Cerebellar nuclear complex (tissue), 1 donor: ENCODE measurements at places on chromosomes 13 and 19.

DNA sequence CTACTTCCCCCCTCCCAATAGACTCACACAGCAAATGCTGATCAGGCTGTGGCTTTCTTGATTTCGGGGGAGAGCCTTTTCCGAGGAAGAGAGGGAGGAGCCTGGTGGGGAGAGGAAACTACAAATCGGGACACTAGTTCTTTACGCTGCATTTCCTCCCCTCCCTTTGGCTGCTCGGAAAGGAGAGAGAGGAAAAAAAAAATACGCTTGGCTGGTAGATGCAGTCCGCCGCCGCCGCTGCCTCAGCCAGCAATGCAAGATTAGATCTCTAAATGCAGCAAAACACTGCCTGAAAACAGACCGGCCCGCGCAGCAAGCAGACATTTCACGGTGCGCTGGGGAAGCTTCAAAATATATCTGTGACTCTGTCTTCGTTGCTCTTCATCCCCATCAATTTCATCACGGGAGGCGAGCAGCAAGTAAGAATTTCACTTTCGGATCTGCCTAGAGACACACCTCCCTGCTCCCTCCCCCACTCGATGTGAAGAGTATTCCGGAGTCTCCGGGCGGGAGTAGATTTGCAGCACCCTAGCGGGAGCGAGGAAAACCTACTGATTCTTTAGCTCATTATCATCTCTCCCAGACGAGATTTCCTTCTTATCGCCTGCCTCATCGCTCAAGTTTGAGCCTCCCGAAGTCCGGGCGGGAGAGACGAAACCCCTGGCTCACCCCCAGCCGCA, at the start of gene PCDH17:
TSS of gene PCDH17 (plus strand) at position 149 of the 680 bp plus-strand sequence. CDS start 803 bp downstream, outside the sequence.
- DNase-seq: no peak

GRCh38 chr13:94813920-94814475, 101.7 kb upstream of the SOX21 start:
- DNase-seq: no peak

DNA sequence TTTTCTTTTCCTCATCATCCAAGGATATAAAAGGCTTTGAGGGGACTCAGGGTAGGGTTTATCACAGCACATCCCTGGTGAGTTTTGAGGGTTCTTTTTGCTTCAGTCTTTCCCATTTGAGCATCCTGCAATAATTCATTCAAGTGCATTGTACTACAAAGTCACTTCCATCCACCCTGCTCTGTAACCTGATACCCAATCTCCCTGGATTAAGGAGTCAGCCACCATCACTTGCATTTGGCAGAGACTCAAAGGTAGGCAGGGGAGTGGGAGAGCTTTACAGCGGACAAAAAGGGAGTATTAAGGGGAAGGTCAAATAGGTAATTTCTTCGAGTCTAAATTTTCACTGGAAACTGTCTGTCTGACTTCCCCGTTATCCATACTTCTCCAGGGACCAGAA, 216.1 kb upstream of the TMTC4 start:
- no peak for DNase-seq

GRCh38 chr19:41548954-41549688, 26.8 kb upstream of the CEACAM21 start:
- no peak for DNase-seq

DNA sequence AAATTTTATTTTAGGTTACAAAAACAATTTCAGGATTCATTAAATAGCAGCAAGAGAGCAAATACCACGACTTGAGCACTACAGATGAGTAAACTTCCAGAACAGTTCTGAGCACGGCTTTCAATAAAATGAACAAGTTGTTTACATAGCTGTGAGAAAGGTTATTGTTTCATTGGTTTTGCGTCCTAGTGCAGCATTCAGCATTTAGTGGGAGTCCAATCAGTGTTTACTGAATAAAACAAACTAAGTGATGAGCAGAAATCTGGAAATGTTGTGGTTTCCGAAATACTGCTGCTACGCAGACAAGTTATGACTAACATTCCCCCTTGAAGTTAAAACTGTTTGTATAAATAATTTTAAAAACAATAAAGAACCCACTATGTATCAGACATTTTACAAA, 251.5 kb upstream of the STARD13 start:
- no peak for DNase-seq

- no peak for DNase-seq
Observed at GRCh38 chr13:111510502-111511218, 190.2 kb downstream of the TEX29 start.

- no peak for DNase-seq
Observed at GRCh38 chr13:75725736-75726135, 89.6 kb downstream of the LMO7 start.

- no peak for DNase-seq
Observed at GRCh38 chr19:33208904-33209849, 15.0 kb downstream of the LRP3 start.

- DNase-seq: no peak
Observed at GRCh38 chr13:71964491-71965100, 97.6 kb upstream of the DACH1 start.
